Dermis blood vessel endothelial cell (primary cell): ENCODE measurements at places on chromosomes 3 and 15.

GRCh38 chr15:69704229-69704628 is 251.6 kb downstream of the RPLP1 start:
- DNase-seq = no peak

GRCh38 chr3:122301063-122301462 is 24.0 kb upstream of the CSTA start:
- DNase-seq = no peak

- no peak for DNase-seq
These were observed 2.9 kb downstream of the SOX14 start for GRCh38 chr3:137766876-137767537.

GRCh38 chr3:127680146-127680661 is 7.5 kb downstream of the ABTB1 start:
- no peak for DNase-seq
